ENCODE measurements at places on chromosomes 12 and 14. TPM values are rescaled to one million over a fixed set of nuclear protein-coding genes. Genes with fewer than 3 reads are reported as not detected.

PDE3A gene
- total RNA-seq, result 8.9 TPM

CCDC175 gene
- total RNA-seq, result not detected

TM7SF3 gene
- total RNA-seq, result 103 TPM

CCDC92 gene
- total RNA-seq, result 8.2 TPM

KLRC4 gene
- not detected for total RNA-seq

KIF5A gene
- total RNA-seq, result 0.09 TPM

TTC9 gene
- total RNA-seq, result under 0.01 TPM

ASPG gene
- not detected for total RNA-seq
